ENCODE measurements at places on chromosomes 5 and 9.

GRCh38 chr9:133204993-133205336 is 4.1 kb downstream of the OBP2B start:
- DNase-seq, result no peak

DNA sequence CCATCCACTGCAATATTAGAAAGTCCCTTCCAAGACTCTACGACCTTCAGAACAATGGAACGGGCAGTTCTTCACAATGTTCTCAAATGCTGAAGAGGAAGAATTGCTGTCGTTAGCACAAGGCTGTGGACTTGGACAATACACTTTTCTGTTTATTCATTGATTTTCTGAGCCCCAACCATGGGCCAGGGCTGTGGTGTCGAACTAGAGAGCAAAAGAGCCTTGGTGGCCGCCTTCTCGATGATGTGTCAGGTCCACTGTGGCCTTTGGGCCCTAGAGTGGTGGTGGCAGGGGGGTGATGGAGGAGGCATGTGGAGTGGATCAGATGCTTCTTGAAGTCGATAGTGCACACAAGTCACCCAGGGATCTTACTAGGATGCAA is 18.5 kb upstream of the KIF12 start:
- no peak for DNase-seq

DNA sequence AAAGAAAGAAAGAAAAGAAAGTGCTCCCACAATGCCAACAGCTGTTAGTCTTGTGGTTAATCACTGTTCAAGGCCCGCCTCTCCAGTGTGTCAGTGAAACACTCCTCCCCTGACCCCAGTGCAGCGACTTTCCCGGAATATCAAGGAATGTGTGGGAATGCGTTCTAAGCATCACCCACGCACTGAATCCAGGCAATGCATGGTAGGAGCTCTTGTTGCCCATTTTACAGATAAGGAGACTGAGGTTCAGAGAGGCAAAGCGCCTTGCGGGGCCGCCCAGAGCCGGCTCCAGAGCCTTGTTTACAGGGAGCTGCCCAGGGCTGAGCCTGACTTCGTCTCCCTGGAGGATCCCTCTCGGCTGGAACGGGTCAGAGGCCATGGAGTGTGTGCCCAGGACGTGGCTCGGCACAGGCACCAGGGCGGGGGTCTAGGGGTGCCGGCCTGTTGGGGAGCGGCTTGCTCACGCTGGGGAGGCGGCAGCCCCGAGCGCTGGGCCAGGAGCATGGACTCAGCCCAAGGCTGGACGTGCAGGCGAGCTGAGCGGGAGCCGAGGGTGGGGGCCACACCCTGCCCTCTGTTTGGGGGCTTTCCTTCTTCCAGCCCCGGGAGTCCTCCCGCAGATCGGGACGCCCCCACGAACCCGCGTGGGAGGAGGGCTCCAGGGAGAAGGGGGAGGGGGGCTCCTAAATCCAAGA is 823 bp downstream of the ST6GALNAC6 start:
- DNase-seq, result no peak

DNA sequence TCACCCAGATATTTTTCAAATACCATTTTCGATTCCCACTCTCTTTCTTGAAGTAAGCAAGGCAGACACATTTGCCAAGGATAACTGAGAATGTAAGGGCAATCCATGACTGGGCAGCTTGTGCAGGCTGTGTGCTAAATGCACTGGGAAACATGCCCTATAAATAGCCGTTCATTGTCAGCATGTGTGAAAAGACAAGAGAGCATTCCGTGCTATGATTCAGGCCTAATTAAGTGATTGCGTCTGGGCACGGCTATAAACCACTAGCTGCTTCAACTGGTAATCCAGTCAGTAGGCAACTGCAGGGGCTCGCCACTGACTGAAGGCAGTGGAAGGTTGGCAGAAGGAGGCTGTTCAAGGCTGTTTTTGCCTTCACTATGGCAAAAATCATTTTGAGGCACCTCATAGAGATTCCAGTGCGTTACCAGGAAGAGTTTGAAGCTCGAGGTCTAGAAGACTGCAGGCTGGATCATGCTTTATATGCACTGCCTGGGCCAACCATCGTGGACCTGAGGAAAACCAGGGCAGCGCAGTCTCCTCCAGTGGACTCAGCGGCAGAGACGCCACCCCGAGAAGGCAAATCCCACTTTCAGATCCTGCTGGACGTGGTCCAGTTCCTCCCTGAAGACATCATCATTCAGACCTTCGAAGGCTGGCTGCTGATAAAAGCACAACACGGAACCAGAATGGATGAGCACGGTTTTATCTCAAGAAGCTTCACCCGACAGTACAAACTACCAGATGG is at the start of gene HSPB3:
TSS of gene HSPB3 (plus strand) at position 287 of the 745 bp plus-strand sequence. CDS start at position 378, 91 bp downstream.
- DNase-seq, result no peak

DNA sequence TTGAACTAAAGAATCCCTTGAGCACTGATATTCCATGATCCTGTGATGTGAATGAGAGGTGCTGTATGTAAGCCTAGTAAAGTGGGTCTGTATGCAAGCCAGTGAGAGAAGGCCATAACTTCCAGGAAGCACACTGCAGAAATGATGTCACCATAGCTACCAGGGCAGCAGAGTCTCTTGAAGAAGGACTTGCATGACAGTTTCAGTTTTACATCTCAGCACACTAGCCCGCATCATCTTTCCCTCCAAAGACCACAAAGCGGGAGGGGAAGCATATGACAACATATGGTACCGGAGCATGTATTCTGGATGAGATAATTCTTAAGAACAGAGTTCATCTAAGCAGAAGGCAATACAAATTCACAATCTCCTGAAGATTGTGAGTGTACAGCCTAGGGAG is 37.6 kb upstream of the MAST4 start:
- no peak for DNase-seq

DNA sequence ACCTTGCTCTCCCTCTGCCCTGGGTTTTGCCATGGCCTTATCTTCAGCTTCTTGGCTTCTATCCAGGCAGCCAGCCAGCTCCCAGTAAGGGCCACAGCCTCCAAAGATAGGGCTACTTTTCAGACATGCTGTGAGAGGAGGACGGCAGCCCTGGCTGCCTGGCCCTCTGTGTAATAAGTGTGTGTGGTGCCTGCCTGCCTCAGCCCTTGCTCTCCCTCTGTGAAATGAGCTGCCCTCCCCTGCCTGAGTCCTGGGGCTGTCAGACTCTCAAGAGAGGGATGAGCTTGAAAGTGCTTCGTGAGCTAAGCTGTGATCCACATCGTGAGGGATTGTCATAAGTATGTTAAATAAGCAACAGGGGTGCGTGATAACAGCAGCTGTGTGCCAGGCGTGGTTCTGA is 8.1 kb downstream of the NDST1 start:
- DNase-seq, result no peak

DNA sequence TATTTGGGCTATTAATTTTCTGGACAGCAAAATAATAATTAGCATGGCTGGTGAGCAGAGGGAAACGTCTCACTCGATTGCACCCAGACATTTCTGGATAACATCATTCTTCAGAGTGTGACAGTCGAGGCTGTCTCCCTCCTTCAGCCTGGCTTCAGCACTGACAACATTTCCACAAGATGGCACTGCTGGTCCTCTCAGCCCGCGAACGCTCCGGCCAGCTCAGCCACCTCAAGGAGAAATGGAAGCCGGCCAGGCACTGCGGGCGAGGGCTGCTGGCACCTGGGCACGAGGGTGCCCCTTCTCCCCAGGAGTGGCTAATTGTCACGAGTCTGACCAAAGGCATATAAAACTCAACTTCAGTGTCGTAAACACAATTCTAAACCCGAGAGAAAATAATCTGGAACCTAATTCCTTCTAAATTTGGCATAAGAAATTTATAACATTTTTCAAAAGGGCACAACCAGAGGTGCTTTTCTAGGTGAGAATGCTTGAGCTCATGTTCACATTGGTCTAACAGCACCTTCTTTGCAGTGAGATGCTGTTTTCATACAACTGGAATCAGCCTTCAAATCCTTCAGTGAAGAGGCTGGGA is 65.9 kb downstream of the DAP start:
- no peak for DNase-seq

DNA sequence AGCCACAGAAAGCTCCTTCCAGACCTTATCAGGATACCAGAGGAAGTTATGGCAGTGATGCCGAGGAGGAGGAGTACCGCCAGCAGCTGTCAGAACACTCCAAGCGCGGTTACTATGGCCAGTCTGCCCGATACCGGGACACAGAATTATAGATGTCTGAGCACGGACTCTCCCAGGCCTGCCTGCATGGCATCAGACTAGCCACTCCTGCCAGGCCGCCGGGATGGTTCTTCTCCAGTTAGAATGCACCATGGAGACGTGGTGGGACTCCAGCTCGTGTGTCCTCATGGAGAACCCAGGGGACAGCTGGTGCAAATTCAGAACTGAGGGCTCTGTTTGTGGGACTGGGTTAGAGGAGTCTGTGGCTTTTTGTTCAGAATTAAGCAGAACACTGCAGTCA is 70.8 kb upstream of the ENTREP1 start:
- no peak for DNase-seq

DNA sequence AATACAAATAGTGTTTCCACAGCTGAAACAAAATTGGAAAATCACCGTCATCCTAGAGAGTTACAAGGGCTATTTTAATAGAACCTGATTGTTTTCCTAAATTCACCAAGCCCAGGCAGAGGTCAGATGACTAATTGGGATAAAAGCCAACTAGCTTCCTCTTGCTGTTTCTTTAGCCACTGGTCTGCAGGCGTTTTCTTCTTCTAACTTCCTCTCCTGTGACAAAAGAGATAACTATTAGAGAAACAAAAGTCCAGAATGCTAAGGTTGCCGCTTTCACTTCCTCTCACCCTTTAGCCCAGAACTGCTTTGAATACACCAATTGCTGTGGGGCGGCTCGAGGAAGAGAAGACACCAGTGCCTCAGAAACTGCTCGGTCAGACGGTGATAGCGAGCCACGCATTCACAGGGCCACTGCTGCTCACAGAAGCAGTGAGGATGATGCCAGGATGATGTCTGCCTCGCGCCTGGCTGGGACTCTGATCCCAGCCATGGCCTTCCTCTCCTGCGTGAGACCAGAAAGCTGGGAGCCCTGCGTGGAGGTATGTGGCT is at the start of gene TLR4:
TSS of gene TLR4 (plus strand) at position 380 of the 552 bp plus-strand sequence. CDS start at position 450, 70 bp downstream.
- DNase-seq, result no peak

- DNase-seq, result no peak
These were observed 237.1 kb upstream of the NMUR2 start for GRCh38 chr5:152641970-152642805.

GRCh38 chr5:167555565-167556166 is 735.8 kb upstream of the WWC1 start:
- DNase-seq, result no peak

- no peak for DNase-seq
These were observed 32.4 kb upstream of the CRHBP start for GRCh38 chr5:76920491-76920890.

DNA sequence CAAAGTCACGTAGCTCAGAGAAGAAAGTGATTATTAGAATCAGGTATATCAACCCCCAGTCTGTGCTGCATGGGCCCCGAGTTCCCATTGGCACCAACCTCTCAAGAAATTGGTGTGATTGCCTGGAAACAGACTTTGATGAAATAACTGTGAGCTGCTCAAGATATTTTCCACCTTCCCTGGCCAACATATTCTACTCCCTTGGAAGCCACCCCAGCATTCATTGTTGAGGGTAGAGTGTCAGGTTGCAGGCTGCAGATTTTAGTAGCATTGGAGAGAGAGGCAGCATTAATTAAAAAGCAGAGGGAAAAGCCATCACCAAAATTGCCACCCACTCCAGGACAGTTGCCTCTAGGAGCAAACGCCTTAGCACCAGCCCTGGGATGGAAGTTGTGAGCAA is 154.2 kb upstream of the TNPO1 start:
- DNase-seq, result no peak

- no peak for DNase-seq
These were observed 127.1 kb upstream of the GLRA1 start for GRCh38 chr5:152051499-152052454.

DNA sequence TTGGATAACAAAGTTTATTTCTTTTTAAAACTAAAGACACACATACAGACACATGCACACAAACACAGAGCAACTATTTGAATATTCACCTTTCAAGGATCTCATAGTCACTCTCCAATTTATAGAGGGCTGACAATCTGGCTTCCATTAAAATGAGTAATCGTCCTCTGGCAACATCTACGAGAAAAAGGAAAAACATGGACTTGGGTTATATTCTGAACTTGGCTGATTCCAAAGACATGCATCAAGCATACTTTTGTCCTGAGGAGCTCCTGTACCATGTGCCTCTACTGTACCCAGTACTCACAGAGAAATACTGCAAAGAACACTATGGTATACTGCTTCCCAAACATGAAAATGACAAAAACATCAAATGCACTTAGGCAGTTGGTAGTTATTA is 15.4 kb downstream of the IARS1 start:
- no peak for DNase-seq

DNA sequence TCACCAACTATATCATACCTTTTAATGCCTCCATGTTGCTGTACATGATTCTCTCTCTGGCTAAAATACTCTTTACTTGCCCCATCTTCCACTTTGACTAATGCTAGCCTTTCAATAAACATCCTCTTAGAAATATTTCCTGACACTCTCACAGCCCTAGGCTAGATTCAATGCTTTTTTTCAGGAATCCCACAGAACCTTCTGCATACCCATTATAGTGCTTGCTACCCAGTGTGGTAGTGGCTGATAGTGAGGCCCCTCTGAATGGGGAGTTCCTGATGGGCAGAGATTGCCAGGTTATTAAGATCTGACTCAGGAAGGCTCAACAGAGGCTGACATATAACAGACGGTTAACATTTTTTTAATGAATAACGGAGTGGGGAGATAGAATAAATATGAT is 11.6 kb downstream of the SSBP2 start:
- DNase-seq, result no peak
